ENCODE measurements at places on chromosomes 4 and X.

DNA sequence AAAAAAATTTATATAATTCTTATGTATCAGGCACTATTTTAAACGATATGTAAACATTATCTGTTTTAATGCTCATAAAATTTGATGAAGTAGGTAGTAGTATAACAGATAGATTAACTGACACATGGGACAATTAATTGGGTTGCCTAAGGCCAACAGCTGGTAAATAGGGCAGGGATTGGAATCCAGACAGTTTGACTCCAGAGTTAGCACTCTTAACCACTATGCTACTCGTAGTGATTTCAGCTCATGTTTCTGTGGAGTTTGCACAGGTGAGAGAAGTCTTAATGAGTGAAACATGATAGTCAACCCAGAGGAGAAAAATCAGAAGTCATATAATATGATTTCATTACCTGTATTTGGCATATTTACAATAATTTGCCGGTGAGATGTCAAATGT is 126.0 kb upstream of the WDFY3 start:
- no peak for DNase-seq

- no peak for DNase-seq
Observed at GRCh38 chr4:112284662-112285411, 867 bp downstream of the TIFA start.

DNA sequence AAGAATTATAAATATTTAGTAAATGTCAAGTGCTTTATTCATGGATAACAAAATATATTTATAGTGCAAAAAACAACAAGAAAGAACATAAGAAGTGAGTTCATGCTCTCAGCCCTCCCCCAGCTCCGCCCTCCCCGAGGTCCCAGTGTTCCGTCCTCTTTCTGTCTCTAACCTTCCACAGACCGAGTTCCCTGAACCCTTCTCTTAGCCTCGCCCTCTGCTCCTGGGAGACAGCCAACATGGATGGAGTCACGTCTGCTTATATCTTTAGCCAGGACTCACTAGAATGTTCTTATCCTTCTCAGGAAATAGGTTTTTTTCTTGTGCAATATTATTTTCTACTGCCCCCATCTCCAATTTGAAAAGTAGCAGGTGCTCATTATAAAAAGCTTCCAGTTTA is 40.1 kb upstream of the HELT start:
- DNase-seq = no peak

DNA sequence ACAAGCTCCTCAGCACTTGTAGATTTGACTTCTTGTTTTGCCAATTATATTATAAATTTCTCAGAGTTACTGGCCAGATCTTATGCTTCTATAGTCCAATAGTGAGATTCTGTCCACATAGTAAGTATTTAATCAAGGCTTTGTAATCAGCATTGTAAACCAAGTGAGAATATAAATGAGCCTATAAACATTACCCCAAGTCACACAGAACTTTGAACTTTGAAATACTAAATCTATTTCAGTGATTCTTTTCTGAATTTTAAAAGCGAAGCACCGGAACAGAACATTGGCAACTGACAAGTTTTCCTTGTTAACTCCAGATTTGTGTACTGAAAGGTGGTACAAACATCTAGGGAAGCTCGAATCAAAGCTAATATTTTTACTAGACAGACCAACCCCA is 37.2 kb downstream of the PPM1K start:
- DNase-seq = no peak

DNA sequence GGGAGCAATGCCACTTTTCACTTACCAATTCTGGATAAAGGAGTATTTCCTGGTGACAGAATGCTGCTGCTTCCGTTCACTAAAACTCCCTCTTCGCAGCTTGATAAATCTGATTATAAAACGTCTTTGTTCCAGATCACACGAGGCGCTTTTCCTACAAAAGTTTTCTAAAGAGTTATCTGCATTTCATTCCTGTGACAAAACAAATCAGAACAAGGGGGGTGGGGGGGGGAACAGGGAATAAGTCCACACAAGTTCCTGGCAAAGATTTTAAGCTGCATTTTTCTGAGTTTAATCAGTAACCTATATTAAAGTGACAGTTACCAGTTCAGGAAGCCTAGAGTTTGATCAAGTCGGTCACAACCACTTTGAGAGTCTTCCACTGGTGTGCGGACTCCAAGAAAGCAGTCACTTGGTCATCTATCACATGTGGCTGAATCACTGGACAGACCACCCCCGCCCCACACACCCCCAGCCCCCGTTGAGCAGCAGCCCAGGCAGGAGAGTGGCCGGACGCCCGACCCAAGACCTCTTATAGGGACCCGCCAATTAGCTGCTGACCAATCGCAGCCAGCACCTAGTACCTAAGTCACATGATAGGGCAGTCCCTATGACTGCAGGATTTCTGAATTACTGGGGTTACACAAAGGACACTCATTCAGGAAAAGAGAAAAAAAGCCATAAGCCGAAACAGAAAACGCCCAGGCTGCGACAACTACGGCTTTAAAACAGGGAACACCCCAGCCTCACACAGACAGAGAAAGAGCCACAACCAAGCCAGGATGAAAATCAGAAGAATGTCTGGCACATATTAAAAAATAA is 569.3 kb upstream of the DIPK2B start:
- peak; percentile 73 for DNase-seq

DNA sequence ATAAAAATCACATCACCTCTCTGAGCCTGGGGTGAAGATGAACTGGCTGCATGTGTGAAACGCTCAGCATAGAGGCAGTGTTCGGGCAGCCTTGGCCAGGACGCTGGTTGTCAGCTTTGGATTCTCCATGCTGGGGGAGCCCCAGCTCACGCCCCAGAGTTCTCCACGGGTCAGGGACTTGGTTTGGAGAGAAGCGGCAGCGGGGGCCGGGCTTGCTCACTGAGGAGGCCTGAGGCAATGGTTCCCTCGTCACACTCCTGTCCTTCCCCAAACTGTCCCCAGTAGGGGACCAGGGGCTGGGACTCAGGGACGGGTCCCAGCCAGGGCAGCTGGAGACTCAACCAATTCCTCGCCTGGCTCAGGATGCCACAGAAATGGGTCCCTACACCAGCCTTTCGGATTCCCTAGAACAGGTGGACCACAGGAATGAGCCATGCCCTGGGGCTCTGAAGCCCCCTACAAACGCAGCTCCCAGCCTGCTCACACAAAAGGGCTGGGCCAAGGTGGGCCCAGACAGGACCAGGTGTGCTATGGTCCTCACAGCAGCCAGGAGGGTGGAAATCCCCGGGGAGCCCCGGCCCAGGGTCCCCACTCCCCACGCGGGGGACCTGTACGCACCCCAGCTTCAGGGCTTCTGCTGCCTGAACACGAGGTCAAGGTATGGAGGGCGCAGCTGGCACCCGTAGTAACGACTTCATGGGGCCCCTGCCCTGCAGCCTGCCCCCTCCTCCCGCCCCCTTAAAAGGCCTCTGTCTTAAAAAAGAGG is 1.4 kb downstream of the MXD4 start:
- no peak for DNase-seq
